ENCODE measurements at places on chromosomes 12 and 14.

GRCh38 chr12:104630230-104630670 lies 173.5 kb downstream of the CHST11 start:
- no peak for DNase-seq

DNA sequence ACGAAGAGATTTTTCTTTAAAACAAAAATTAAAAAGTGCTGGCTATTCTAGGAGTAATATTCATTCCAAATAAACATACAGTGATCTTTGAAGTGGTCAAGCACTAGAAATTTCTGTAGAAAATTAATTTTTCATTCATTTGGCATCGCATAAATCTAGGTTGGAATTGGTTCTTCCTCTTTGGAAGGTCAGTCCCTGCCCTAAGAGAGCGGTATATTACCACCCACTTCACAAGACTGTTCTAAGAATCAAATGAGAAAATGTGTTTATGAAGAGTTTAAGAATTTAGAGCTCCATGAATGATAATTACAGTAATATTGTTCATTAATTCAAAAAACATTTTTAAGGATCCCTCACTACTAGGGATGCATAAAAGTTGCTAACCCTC lies 444 bp upstream of the GEMIN2 start:
- DNase-seq: no peak

GRCh38 chr12:121423682-121424623 lies 24.0 kb downstream of the RNF34 start:
- no peak for DNase-seq

DNA sequence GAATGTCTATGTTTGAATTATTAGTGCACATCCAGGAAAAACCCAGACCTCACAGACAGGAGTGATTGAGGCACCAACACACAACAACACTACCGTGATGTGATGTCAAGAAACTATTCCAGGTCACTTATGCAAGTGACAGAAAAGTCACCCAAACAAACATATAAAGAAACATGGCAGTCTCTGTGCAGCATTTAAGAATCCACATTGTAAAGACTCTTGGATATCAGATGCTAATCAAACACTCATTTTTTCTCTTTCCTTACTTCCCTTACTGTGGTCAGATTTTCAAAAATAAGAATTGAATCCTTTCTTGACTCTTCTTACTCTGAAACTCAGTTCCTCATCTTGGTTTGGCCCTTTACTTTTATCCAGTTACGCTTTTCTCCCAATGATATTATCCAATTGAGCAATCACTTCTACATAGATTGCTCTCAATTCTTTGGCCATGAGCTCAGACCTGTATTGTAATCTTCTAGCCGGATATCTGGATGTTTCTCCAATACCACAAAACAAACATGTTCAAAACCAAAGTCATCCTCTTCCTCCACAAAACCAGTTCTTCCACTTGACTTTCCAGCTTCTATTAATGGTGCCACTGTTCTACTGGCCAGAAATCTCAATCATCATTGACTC lies 115.4 kb downstream of the DUSP6 start:
- no peak for DNase-seq

DNA sequence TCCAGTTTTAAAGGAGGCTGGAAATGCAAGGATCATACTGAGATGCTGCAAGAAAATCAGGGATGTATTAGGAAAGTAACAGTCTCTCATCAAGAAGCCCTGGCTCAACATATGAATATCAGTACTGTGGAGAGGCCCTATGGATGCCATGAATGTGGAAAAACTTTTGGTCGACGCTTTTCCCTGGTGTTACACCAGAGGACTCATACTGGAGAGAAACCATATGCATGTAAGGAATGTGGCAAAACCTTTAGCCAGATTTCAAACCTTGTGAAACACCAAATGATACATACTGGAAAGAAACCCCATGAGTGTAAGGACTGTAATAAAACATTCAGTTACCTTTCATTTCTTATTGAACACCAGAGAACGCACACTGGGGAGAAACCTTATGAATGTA lies 24.5 kb downstream of the ZNF891 start:
- no peak for DNase-seq

- no peak for DNase-seq
Measured at GRCh38 chr12:132162508-132163031, 18.3 kb downstream of the NOC4L start.

DNA sequence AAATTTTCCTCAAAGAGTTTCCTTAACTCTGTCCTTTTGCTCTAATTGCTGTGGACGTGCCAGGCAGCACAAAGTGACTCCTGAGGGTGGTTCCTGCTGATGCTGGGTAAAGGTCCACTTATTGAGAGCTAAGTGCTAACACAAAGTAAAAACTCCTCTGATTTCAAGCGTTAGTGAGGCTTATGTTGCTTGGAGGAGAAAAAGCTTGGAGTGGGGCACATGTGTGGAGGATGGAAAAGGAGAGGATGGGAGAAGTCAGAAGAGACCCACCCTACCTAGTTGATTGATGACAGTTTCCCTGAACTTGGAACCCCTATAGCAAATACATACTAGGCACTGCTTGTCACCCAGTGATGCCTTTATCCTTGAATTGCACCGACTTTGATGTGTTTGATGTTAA lies 10.1 kb upstream of the SLC11A2 start:
- no peak for DNase-seq

- no peak for DNase-seq
Measured at GRCh38 chr12:89760783-89761182, 52.1 kb upstream of the ATP2B1 start.

DNA sequence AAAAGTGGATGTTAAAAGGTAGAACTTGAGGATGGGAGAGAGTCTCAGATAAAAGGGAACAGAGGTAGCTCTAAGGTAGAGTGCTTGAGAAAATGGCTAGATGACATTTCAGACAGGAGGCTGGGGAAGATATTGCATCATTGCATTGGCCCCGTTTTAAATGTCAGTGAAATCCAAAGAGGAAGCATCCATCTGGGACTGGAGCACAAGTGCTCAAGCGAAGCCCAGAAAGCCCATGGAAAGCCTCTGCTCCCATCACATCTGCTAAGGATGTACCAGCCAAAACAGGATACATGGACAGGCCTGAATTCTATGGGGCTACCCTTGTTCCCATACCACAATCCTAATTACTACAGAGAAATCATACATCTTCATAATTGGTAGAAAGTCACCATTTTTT lies 581.5 kb upstream of the TMEM132C start:
- no peak for DNase-seq

DNA sequence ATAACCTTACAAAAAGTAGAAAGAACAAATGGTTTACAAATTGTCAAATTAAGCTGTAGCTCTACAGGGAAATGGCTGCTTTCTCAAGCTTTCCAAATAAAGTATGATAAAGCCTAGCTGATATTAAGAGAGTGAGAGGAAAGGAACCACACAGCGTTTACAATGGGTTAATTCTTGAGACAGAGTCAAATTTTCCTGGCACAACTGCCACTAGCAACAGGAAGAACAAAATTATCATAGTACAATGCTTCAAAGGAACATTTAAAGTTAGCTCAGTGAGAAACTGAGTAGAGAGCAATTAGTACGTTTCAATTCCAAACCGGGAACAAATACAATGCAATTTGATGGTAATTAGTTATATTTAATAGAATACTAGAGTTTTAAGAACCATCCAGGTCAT lies 116.0 kb downstream of the PPP1R12A start:
- DNase-seq: no peak

DNA sequence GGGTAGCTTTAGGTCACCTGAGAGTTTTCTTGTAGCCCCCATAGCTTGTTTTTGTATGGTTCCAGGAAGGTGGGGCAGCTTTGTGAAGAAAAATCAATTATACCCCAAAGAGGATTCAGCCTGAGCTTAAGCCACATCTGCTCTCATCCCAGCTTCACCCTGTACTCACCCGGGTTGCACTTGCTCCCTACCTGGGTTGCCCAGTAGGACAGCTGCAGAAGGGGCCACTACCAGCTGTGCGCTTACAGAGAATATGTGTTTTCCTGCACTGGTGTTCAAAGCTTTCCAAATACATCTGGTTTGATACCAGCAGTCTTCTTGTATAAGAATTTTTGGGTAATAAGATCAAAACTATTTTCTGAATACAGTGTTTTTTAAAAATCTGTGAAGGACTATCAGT lies 3.0 kb upstream of the SLC38A1 start:
- DNase-seq: no peak

DNA sequence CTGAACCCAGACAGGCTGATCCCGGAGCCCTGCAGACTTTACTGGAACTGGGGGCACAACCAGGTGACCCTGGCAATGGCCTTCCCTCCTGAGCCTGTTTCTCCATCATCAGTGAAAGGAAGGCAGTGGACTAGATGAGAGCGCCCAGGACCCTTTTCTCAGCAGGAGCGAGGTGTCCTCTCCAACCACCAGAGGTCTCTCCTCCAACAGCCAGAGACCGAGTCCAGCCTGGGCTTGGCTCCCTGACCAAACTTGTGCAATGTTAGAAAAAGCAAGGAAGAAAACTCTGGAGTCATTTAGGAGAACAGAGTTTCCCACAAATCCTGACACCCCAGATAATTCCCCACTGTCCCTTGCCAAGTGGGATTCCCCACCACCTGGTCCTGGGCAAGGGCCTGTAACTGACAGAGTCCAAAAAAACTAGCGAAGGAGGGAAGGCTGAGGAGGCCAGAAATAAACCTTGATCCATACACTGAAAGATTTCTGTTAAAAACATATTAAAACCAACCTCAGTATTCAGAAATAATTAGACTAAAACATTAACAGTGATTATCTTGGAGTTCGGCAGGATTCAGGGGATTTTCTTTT lies 9.0 kb downstream of the RPS6KL1 start:
- no peak for DNase-seq

GRCh38 chr14:99242816-99243721 lies 28.9 kb downstream of the BCL11B start:
- no peak for DNase-seq

- no peak for DNase-seq
Measured at GRCh38 chr12:7750350-7750749, 3.2 kb upstream of the CLEC4C start.

DNA sequence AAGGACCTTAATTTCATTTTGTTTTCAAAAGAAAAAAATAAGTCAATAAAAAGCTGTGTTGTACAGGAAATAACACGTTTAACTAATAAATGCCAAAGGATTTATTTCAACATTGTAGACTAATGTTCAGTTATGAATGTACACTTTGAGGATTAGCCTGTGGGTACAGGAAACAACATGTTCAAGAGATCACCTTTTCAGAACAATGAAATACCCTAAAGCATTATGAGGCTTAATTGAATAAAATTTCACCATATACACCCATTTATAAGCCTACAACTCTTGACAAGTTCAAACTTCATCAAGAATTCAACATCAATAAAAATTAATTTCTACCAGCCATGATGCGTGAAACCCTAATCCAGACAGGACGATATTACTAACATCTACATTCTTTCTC lies 56.6 kb upstream of the SLC6A15 start:
- DNase-seq: no peak

DNA sequence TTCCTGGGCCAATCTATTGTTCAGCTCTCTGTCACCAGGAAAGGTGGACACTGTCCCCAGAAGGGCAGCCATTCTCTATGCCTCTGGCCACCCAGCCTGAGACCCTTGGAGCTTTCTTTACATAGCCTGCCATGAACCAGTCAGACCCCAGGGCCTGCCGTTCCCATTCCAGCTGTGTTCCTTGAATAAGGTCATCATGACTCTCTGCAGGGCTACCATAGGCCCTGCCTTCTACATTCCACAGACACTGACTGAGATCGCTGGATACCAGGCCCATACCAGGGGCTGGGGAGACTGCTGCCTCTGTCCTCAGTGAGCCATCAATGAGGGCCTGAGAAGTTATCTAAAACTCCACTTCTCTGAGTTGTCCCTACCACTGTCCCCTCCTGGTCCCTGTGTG lies 75.5 kb downstream of the SYNE3 start:
- DNase-seq: no peak

GRCh38 chr14:56413721-56414120 lies 165.9 kb upstream of the TMEM260 start:
- no peak for DNase-seq
